Effector memory CD4-positive, alpha-beta T cell (primary cell): ENCODE measurements at places on chromosomes 7 and 10.

DNA sequence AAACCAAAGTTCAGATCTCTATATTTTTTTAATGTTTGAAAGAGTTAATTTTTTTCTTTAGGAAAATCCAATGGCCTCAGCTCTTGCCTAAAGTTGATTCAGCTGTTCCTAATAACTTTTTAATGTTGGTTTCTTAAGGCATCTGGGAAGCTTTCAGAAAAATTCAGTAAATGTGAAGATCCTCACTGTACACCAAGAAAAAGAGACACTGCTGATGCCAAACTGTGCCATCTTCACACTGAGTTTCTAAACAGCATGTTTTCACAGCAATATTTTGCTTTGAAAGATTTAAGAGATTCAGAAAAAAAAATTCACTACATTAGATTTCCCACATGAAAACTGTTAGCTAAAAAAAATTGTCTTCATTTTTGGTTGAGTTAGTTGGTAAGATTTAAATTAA is 249.4 kb downstream of the NEBL start:
- DNase-seq = no peak

- no peak for DNase-seq
Observed at GRCh38 chr10:71632896-71633600, 86.5 kb downstream of the C10orf105 start.

DNA sequence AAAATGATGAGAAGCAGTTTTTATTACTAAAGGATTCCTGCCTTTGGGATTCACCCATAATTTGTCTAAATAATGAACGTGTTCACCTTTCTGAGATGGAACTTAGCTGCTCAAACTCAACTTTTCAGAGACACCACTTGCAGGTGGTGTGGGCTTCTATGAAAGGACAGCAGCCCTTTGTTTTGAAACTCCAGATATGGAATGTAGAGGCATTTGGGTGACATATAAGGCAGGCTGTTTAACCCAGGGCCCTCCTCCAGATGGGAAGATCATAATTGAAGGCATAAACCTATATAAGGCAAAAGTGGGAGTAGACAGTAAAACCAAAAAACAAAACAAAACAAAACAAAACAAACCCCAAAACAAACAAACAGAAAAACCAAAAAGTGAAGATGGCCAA is 11.9 kb upstream of the HUS1 start:
- no peak for DNase-seq

- DNase-seq = no peak
Observed at GRCh38 chr10:88687853-88688467, 18.1 kb upstream of the LIPK start.

DNA sequence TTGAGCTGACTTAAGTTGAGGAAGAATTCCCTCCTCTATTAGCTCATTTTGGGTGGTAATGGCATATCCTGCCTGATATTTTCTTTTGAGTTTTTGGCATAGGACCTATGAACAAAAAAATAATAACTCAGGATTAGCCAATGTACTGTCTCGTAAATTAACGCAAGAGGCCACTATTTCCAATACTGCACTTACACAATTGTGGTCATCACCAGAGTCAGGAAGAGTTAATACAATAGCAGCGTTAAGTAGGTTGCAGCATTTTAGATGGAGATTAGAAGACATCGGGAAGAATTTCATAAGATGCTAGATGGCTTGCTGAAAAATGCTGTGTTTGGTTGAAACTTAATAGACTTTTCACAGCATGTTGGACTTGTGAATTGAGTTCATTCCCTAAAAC is 36.4 kb downstream of the ANTXRL start:
- DNase-seq = no peak
